ENCODE measurements at places on chromosomes 5 and 9.

GRCh38 chr5:112696786-112697185, 40.9 kb upstream of the APC start:
- no peak for DNase-seq

DNA sequence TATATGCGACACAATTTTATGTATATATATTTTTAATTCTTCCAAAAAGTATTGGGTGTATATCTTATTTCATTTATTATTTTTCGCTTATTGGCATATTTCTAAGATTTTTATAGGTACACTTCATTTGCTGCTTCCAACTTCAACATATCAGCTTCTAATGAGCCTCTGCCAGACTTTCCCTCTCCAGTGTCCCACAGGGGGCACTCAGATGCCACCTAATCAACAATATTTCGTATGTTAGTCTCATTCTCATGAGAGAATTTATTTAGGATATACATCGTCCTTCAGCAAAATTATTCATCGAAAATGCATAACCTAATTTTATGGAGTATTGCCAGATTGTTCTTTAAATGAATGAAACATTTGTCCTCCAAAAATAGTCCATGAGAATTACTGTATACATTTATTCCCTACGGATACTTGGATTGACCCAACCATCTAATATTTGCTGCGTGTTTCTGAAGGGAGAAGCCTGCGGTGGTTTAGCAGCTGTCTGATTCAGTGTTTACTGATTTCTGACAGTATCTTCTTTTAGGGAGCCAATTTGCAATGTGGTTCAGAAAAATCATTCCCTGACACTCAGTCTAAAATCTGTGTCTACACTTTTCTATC, 100.6 kb upstream of the SELENOP start:
- peak; percentile 85 for DNase-seq

- DNase-seq: no peak
Observed at GRCh38 chr5:145189746-145190145, 645.4 kb downstream of the PRELID2 start.

DNA sequence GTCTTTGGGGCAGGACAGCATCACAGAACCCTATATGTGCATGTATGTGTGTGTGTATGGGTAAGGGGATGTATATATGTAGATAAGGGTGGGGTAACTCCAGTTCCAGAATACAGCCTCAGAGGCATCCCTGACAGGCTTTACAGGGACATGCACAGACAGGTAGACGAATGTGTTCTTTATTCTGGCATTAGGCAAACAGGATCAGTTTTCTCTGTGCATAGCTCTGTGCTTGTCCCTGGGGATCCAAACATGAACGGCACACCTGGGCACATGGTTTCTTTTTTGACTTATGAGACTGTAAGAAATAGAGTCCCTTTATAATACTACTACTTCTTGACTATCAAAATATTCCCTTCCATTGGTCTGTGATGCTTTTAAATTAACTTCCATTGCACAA, 120.6 kb downstream of the TRIO start:
- no peak for DNase-seq

DNA sequence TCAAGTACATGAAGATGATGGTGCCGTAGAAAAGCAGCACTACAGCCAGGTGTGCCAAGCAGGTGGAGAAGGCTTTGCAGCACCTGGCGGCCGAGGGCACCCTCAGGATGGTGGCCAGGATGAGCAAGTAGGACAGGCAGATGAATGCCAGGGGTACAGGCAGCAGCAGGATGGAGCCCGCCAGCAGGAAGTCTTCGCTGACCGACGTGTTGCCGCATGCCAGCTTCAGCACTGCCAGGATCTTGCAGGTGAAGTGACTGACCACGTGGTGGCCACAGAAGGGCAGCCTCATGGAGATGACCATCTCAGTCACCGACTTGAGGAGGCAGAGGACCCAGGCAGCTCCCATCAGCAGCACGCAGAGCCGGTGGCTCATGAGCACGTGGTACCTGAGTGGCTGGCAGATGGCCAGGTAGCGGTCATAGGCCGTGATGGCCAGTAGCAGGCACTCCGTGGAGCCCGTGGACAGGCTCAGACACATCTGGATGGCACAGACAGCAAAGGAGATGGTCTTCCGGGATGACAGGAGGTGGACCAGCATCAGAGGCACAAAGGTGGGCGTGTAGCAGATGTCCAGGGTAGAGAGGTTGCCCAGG, 482 bp downstream of the OR13J1 start:
- no peak for DNase-seq

- no peak for DNase-seq
Observed at GRCh38 chr9:131218370-131218769, 57.9 kb downstream of the FAM78A start.

- DNase-seq: peak; percentile 72
Observed at GRCh38 chr5:132506094-132506692, 15.6 kb upstream of the IRF1 start.

DNA sequence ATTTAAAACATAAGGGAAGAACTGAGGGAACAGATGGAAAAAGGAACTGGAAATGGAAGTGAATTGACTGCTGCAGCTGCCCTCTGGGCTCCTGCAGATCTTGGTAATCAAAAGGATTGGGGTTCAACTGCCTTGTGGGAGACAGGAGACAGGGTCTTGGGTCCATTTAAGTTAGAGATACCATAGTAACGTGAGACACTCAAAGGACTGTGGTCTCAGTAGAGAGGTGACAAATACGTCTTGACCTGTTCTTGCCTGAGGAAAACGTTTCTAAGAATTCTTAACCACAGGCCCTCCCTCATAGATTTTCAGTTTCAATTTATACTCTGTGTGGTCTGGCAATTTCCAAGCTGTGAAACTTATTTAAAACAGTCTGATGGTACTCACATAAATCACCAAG, 100.8 kb upstream of the DHFR start:
- peak; percentile 66 for DNase-seq

DNA sequence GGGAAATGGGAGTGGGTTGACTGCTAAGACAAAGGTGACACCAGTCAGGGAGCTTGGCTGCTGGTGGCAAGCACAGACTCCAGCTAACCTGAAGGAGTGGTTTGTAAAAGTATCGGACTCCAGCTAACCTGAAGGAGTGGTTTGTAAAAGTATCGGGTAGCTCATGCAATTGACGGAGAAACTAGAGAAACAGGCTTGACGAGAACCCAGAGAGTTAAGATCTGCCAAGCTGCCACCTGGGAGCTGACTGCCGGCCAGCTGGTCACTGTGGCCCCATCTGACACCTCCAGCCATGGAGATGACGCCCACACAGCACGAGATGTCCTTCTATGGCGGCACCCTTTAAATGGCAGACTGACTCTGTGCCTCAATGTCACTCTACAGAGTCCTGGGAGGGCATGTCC, 28.3 kb upstream of the CRB2 start:
- no peak for DNase-seq

DNA sequence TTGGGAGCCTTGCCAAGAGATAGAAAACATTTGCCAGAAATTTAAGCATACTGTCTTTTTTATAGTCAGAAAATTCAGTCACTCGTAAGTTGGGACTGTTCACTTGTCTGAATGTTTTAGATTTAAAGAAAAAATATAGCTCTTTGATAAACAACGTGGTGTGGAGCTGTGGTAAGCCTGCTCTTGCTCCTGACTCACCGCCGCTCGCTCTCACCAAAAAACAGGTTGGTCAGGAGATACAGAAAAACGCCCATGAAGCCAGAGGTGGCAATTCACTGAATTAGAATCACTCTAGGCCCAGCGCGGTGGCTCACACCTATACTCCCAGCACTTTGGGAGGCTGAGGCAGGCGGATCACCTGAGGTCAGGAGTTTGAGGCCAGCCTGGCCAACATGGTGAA, 6.2 kb downstream of the LNPEP start:
- no peak for DNase-seq

DNA sequence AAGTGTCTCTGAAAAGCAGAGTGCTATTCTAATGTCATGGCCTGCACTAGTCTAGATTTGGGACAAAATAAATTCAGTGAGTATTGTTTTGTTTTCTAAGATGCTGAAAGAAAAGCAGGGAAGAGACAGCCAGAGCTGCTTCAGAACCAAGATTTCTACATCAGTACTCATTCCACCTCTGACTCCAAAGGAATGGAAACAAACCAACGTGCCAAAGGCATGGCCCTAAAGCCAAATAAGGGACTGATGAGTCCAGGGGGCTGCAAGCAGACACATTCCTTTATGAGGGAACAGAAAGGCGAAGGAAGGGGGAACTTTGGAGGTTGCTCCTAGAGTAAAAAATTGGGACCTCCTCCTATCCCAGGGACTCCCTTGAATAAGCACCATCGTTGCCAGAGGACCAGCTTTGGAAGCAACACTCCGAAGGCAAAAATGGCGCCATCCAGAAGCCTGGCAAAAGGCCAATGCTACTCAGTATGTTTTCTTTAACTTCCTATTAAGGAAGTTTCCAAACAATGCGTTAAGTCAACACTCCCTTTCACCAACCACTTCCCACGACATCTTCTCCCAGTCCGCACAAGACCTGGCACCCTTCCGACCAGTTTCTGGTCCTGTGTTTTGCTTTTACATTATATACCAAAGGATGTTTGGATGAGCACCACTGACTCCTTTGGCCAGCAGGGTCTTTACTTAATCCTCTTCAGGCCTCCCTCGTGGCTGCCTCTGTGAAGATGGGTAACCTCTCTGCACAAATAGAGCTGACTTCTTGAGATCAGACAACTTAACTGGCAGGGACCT, 31.6 kb downstream of the ADAM19 start:
- no peak for DNase-seq

GRCh38 chr5:163451489-163451888, 8.4 kb downstream of the NUDCD2 start:
- no peak for DNase-seq

DNA sequence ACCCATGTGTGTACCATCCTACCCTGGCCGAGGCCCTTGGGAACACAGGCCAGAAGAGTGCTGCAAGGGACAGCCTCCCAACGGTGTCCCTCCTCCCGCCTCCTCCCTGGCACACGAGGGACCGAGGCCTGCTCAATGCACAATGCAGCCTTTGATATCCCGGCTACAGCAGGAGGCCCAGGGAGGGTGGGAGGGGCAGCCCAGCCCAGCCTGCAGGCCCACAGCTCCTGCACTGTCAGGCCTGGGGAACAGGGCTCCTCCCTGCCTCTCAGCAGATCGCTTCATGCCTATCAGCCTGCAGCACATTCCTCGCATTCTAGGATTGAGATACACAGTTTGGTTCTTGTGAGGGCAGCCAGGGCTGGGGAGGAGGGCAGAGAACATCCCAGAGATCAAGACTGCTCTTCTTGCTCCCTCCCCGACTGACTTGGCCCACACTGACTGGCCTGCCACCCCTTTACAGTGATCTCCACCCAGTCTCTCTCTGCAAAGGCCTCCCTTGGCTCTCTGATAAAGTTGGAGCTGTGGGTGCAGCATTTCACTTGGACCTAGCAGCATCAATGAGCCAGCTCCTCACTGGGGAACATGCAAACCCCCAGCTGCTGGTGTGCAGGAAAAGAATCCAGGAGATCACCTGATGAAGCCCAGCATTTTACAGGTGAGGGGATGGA, at the start of gene SH3TC2:
Gene SH3TC2, minus strand, starts transcription at position 46 of the 671 bp plus-strand sequence. Its CDS starts 40 bp downstream, at position 6.
- DNase-seq: peak; percentile 99

DNA sequence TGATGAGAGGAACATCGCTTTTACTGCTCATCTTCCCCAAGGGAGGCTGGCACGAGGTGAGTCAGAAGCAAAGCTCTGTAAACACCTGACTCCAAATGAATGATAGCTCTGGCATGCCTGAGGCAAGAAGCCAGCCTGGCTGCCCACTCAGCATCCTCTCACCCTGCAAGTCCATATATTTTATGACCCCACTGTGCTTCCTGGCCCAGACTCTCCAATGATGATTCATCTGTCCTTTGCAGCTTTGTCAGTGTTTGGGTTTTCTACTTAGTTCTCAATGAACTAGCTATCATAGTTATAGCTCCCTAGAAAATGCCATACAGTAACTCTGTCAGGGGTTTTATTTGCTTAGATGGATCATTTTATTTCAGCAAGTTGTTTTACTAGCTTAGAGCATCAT, 52.1 kb upstream of the FSTL4 start:
- DNase-seq: no peak

DNA sequence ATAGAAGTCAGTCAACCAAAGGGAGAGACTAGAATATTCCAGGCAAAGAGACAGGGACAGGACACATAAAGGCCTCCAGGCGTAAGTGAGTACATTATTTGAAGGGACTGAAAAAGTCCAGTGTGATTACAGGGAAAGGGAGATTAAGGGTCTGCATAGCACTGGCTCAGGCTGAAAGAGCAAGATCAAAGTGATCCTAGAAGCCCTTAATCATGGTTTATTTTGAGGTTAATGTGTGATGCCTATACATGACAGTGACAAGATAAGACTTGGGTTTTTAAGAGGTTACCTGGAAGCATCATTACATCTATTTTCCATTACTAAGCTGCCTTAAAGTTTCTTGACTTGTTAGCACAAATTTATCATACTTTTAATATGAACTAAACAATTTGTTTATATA, 25.8 kb downstream of the LMBRD2 start:
- peak; percentile 27 for DNase-seq

- no peak for DNase-seq
Observed at GRCh38 chr9:70549926-70550325, 135.5 kb upstream of the KLF9 start.

GRCh38 chr9:71638627-71639026, 129.7 kb downstream of the CEMIP2 start:
- DNase-seq: peak; percentile 45

GRCh38 chr5:19175776-19176570, 812.0 kb downstream of the CDH18 start:
- no peak for DNase-seq

- no peak for DNase-seq
Observed at GRCh38 chr5:84688566-84688965, 303.9 kb upstream of the EDIL3 start.

DNA sequence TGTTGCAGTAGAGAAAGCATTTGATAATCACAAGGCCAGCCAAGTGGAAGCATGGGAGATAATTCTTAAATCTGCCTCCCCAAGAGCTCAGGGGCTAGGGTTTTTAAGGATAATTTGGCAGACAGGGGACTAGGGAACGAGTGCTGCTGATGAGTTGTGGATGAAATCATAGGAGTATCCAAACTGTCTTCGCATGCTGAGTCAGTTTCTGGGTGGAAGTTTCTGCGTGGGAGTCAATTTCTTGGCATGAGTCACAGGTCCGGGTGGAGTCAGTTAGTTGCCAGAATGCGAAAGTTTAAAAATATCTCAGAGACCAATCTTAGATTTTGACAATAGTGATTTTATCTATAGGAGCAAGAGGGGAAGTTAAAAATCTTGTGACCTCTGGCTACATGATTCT, 112.6 kb downstream of the TMC1 start:
- no peak for DNase-seq

GRCh38 chr9:3549225-3549624, 23.4 kb upstream of the RFX3 start:
- no peak for DNase-seq
